Germinal center (tissue), 1 donor: ENCODE measurements at places on chromosomes 6 and 20.

- no peak for DNase-seq
These were observed 345.0 kb downstream of the QKI start for GRCh38 chr6:163759542-163759941.

- DNase-seq = no peak
These were observed 109.5 kb downstream of the TRIM27 start for GRCh38 chr6:28814032-28814976.

DNA sequence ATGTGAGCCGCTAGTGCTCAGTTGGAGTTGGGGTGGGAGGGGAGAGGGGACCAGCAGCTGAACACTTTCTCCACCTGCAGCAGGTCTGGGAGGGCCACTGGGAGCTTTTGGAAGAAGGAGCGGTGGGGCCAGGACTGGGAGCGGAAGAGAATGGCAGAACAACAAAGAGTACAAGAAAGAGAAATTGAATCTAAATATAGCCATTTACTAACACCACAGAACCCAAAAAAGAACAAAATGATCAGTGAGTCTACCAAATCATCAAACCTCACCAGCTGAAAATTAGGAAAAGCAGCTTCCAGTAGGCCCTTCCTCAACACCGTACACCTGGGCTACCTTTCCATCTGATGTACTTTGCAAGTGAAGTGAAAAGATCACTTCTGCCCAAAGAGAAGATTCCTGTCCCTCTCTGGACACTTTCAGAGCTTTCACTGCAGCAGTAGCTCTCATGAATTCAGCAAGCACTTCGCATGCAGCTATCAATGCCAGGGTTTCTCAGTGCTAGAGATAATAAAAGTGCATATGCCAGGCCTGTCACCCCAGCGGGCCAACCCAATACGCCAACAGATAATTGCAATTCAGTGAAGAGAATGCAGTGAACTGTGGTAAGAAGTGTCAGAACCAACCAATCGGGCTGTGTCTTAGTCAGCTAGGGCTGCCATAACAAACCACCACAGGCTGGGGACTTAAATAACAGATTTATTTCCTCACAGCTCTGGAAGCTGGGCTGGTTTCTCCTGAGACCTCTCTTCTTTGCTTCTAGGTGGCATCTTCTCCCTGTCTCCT lies 597 bp downstream of the LY86 start:
- peak; percentile 50 for DNase-seq

GRCh38 chr6:134835993-134836392 lies 113.9 kb downstream of the ALDH8A1 start:
- DNase-seq = no peak

GRCh38 chr6:142787422-142787821 lies 157.6 kb downstream of the HIVEP2 start:
- no peak for DNase-seq

DNA sequence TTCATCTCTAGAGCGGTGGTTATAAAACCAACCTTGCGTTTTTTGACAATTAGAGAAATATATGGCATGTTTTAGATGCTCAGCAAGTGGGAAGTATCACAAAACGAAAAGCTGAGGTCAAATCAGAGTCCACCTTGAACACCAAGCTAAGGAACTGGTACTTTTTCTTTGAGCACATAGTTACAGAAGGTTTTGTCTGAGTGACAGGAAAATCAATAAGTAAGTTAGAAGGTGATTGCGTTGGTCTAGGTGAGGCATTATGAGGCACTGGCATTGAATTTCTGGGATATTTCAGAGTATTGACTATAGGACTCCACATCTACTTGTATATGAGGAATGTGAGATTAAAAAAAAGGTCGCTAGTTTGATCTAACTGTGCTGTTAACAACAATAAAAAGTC lies 597 bp upstream of the HINT3 start:
- DNase-seq = no peak

GRCh38 chr6:17666646-17667045 lies 40.1 kb downstream of the NUP153 start:
- DNase-seq = no peak
